ENCODE measurements at places on chromosomes 12 and 14.

GRCh38 chr14:96252999-96253539 is 2.9 kb upstream of the BDKRB1 start:
- no peak for DNase-seq

- DNase-seq, result no peak
Observed at GRCh38 chr12:51293696-51294095, 23.5 kb upstream of the SMAGP start.

DNA sequence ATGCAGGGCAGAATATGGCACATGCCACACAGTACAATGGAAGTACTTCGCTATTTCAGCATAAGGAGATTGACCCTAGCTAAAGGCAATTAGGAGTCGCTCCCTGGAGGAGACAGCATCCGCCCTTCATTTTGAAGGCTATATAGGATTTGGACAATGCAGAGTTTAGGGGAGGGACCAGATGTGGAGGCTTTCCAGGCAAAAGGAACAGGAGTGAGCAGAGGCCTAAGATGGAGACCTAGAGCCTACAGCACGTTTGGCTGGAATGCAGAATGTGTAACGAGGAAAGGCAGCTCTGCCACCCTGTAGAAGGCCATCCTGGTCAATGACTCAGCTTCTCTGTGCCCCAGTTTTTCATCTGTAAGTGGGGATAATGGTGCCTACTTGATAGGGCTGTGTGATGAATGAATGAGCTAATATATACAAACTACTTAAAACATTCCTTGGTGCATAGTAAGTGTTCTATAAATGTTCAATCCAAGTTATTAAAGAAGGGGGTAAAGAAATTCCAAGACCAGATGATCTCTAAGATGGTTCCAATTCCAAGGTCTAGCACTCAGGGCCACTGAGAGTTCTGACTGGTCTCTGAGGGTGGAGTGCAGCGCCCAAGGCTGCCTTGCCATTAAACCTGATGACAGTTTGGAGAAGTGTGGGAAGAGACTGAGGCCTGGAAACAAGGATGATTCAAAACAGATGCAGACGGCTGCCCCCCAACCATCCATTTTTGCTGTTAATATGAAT is 54.3 kb upstream of the FRMD6 start:
- DNase-seq, result no peak

DNA sequence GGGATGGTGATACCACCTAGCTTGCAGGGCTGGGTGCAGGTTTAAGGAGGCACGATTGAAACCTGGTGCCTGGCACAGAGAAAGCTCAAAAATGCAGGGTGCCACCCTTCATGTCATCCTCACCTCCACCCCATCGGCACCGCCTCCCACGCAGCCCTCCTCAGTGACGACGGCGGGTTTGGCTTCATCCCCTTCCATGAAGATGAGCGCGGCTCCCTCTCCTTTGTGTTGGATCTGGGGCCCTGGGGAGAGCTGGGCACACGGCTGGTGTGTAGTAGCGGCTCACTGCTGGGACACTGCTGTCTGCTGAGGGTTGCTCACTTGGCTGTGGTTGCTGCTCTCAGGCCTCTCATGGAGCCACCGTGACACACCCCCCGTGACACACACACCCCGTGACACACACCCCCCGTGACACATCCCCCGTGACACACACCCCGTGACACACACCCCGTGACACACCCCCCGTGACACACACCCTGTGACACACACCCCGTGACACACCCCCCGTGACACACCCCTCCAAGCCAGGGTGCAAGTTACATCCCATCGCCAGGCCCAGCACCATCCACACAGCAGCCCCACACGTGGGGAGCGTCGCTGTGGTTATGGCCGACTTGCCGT is 42.9 kb upstream of the FZD10 start:
- no peak for DNase-seq

GRCh38 chr14:87896393-87897380 is 96.3 kb downstream of the GALC start:
- peak; percentile 52 for DNase-seq

- peak; percentile 70 for DNase-seq
Observed at GRCh38 chr12:111396726-111397445, 8.8 kb upstream of the SH2B3 start.

DNA sequence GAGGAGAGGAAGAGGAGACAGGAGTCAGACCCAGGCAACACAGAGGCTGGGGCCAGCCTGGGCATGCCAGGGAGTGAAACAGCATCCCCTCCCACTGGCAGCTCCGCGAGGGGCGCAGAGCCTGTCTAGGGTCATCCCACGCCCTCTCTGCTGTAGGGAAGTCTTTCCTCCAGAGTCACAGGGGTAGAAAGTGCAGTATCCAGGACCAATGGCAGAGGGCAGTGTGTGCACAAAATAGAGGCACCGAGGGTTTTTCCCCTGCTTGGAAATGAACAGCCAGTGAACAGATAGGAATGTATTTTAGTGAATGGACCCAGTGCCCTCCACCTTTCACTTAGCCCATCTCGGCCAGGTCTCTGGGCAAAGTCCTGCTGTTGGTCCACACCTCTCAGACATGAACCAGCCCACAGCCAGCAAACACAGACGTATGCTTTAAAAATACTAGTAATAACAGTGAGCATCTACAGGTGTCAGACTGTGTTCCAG is 9.4 kb upstream of the KRT74 start:
- peak; percentile 34 for DNase-seq

DNA sequence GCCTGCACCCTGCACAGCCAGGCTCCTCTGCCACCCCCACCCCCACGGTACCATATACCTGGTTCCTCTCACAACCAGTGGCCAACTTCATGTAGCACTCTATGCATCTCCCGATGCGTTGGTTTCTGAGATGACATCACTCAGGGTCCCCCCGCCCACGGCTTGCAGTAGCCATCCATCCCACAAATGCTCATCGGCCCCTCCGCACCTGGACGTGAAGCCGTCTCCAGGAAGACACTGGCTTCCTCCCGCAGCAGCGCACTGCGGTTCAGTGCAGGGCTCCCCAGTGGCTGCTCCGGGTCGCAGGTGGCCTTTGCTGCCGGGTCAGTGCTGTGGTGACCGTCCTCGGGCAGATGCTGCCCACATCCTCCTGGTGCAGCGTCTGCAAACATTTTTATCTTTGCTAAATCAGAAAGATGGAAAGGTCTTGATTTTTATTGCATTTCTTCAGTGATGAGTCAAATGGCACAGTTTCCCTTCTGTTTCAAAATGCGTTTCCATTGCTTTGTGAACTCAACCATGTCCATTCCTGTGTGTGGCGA is 27.5 kb upstream of the MMP17 start:
- no peak for DNase-seq

GRCh38 chr12:88706286-88706685 is 126.0 kb upstream of the KITLG start:
- DNase-seq, result no peak
